ENCODE measurements at places on chromosomes 12 and 14. TPM values are rescaled to one million over a fixed set of nuclear protein-coding genes. Genes with fewer than 3 reads are reported as not detected.
A peak's percentile ranks its signal among the peaks of the same experiment; 100 is the strongest.

GRCh38 chr12:47757364-47757839 is 1.3 kb downstream of the RAPGEF3 start:
- no peak for DNase-seq

DNA sequence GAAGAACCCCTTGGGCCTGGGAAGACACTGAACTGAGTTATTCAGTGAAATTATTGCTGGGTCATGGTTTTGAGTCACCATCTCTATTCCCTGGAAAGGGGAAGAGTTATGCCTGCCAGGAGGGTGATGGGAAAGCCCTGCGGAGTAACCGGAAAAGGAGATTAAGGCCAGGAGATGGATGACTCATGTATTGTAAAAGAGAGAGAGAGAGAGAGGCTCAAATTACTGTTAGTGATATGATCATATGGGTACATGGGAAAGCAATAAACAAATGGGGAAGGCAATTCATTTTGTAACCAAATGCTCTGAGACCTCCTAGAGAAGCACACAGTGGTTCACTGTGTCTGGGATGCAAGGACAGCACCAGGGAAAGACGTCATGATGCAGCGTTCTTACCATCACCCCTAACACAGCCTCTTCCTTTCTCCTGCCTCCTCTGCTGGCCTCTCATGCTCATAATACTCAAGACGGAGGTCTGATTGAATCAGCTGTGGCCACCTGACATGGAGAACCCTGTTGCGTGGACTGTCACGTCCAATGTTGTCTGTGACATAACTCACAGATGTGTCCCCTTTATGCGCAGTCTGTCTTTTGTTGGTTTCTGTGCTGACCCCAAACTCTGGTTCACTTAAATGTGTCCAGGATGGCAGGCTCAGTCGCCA is 243.7 kb downstream of the TMEM132D start:
- peak; percentile 89 for DNase-seq

Gene RNASE1
- 2.1 TPM for total RNA-seq

GRCh38 chr14:73393375-73393774 is 65.0 kb downstream of the NUMB start:
- no peak for DNase-seq

DNA sequence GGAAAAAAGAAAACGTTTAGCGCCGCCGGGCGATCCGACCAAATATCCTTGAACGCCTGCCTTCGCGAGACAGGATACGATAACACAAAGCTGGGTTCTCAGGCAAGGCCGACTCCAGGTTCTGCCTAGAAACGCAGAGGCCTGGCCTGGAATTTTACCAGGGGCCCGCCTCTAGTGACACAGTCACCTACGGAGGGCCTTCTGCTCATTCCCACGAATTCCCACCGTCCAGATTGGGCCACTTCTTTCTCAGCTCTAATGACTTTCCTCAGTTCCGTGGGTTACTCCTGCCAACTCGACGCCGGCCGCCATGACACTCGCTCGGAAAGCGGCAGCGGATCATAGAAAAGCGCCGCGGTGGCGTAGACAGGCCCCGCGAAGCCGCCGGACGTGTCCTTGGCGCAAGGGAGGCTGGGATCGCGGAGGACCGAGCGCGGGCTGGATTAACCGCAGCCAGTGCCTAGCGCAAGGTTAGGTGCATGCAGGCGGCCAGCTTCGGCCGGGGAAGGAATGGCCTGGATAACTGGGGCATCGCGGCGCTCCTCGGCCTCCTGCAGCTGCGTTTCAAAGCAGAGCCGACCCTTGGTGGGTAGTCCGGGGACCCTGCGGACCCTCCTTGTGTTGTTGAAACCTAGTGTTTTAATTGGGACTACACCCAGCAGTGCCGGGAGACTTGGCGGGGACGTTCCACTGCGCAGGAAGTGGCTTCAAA is at the start of gene TRIP11:
TRIP11 (minus strand) TSS at position 341 of the 712 bp plus-strand sequence. CDS start 374 bp downstream, outside the sequence.
- peak; percentile 89 for DNase-seq

GRCh38 chr14:99575043-99576023 is 28.7 kb downstream of the CCDC85C start:
- peak; percentile 67 for DNase-seq

Data from H4 (cell line).